ENCODE measurements at places on chromosomes 12 and 14. TPM values are rescaled to one million over a fixed set of nuclear protein-coding genes. Genes with fewer than 3 reads are reported as not detected.

Gene BTBD6
- 39.7 TPM for total RNA-seq

Gene TEX52
- not detected for total RNA-seq

Gene NTF3
- total RNA-seq: not detected

Gene CISTR
- not detected for total RNA-seq

Gene ADCY4
- total RNA-seq: 5.3 TPM

Gene TBX3
- not detected for total RNA-seq

Gene KRT78
- total RNA-seq: not detected

Gene ADAMTS20
- total RNA-seq: not detected

Gene ERP27
- total RNA-seq: 10.5 TPM

Gene FAM181A
- total RNA-seq: not detected

Gene PSMC1
- 110 TPM for total RNA-seq

Gene CD69
- 106 TPM for total RNA-seq

Gene CCDC196
- total RNA-seq: not detected

Gene PLEKHH1
- total RNA-seq: 1.1 TPM

Gene CABP1
- 0.29 TPM for total RNA-seq

Gene IAPP
- not detected for total RNA-seq

Gene CORO1C
- 43.8 TPM for total RNA-seq

Measured in T-helper 1 cell treated with Interleukin-12 subunit alpha and Interleukin-12 subunit beta and Interleukin-4 antibody, amounts not matched to agents 30 ng/mL and 1 ng/mL, for 36 hours (primary cell).